Muscle of back (tissue), 13 donors: ENCODE measurements at places on chromosomes 16 and 17. TPM values are rescaled to one million over a fixed set of nuclear protein-coding genes. Genes with fewer than 3 reads are reported as not detected.

The PDXDC1 gene
- 29.5 TPM for polyA plus RNA-seq

The PIMREG gene
- polyA plus RNA-seq = 10.3 TPM

The ADAD2 gene
- polyA plus RNA-seq = 0.59 TPM

The PRKCB gene
- polyA plus RNA-seq = 1.6 TPM

The METTL9 gene
- polyA plus RNA-seq = 102 TPM

The CD7 gene
- polyA plus RNA-seq = 0.66 TPM

The ARL17A gene
- polyA plus RNA-seq = 21.2 TPM

The ABCA6 gene
- 8.3 TPM for polyA plus RNA-seq

The DRC3 gene
- polyA plus RNA-seq = 3.0 TPM

The SSTR5 gene
- polyA plus RNA-seq = not detected

The NOXO1 gene
- 0.89 TPM for polyA plus RNA-seq

The CACNG5 gene
- not detected for polyA plus RNA-seq

The CASKIN1 gene
- 1.4 TPM for polyA plus RNA-seq

DNA sequence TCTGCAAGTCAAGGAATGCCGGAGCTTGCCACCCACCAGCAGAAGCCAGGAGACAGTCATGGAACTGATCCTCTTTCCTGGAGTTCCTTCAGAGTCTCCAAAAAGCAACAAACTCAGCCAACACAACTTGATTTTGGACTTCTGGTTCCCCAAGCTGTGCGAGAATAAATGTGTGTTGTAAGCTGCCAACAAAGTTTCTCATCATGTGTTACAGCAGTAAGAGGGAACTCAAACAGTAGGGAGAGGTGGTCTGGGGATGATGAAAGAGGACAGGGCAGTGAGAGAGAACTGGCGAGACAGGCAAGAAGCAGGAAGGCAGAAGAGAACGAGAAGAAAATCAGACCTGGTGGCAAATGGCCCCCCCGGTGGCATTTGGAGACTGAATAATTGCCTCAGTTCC lies 204.9 kb downstream of the MAF start:
- no peak for DNase-seq

GRCh38 chr16:69465083-69465721 lies 40.8 kb downstream of the CYB5B start:
- no peak for DNase-seq

GRCh38 chr17:75191584-75191983 lies 8.8 kb upstream of the SUMO2 start:
- DNase-seq = no peak

- no peak for DNase-seq
Measured at GRCh38 chr16:19639986-19640421, 78.0 kb downstream of the KNOP1 start.

DNA sequence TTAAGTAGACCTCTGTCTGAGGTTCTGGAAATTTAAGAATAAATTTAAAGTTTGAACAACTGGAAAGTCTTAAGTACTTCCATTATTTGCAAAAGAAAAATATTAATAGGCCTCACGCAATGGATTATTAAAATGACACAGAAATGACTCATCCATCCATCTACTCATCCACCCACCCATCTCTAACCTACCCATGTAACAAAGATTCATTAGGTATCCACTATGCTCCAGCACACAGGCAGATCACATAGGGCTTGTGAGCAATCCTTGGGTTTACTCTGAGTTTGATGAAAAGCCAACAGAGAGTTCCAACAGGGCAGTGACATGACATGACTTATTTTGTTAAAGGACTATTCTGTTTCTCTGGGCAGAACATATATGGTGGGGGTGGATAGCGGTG lies 93.3 kb downstream of the HELZ start:
- DNase-seq = no peak

DNA sequence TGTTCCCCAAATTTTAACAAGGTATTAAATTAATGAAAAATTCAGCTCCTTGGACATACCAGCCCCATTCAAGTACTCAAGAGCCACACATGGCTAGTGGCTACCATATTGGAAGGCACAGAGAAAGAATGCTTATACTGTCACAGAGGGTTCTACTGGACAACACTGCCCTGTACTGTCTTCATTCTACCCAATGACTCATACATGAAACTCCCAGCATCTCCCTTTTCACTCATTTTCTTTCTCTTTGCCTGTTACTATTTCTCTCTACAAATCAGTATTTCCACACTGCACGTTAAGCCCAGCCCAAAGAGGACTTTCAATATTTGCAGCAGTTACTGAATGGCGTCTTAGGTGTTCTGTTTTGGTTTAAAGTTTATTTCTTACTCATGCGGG lies 72.1 kb upstream of the RCVRN start:
- DNase-seq = no peak

DNA sequence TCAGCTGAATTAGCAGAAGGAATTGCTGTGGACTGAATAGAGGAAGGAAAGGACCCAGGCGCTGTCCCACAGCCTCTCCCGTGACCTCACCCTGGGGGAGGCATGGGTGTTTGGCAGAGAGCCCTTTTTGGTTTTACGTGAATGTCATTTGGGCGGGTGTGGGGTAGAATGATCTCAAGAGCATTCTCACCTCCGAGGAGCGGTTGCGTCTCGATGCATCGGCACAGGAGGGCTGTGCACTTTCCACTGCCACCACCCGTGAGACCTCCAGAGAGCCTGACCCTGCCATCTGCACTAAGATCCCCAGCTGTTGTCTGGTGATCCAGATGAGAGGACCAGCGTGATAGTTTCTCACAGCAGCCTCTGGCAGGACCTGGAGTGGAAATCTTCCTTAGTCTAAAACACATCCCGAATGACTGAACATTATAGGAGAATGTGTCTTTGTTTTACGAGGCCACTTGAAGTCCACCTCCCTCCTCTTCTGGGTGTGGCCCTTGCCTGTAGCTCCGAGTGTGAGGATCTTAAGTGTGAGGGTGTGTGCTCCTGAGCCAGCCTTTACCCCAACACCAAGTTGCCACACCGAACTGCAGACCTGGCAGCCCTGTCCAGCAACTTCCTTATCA lies 29.3 kb downstream of the FOXK2 start:
- DNase-seq = no peak

- no peak for DNase-seq
Measured at GRCh38 chr17:11780621-11781020, 182.4 kb downstream of the DNAH9 start.

DNA sequence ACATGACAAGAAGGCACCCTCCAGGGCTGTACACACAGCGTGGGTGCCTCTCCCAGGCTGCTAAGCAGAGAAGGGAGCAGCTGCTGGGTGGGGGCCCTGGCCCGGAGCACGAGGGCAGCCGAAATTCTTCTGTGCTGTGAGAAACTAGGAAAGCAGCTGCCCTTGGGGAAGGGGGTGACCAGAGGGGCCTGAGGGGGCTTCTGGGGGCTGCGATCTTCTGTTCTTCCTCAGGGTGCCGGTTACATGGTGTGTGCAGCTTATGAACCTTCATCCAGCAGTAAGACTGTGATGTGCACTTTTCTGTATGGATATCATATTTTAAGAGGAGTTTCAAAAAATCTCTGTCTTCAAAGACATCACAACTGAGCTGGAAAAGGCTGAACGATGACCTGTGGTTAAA lies 43.2 kb upstream of the METRNL start:
- no peak for DNase-seq

DNA sequence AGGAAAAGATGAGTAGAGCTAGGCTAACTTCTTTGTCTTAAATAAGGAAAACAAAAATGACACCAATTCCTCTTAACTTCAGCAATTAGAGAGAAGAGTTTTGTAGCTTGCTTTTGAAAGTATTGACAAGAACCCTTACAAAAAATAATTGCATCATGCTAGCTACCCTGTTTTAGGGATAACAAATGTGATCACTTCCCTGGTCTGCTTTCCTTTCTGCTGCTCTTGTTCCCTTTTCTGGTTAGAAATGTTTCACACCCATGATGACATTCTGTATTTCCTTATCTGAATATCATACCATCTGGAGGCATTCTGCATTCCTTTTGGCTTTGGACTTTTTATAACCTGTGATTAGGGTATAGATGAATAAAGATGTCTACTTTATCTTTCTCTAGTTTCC lies 9.9 kb upstream of the SMIM36 start:
- DNase-seq = no peak

DNA sequence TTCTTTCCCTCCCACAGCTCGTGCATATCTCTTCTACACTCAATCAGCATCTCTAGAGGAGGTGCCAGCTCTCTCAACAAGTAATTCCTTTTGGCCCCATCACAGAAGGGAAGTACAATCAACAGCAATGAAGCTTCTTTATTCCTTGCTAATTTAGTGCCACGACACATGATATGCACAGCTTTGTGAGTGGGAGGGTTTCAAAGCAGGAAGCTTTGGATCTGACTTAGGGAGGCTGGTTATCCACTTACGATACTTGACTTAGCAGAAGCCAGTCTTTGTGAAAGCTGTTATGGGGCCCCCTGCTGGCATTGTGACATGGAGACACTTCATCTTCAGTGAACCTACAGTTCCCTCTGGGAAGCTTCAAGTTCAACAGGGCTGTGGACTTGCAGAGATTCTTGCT lies 81.0 kb downstream of the TMEM100 start:
- peak; percentile 52 for DNase-seq

- no peak for DNase-seq
Measured at GRCh38 chr17:41444186-41444585, 3.4 kb upstream of the KRT38 start.

GRCh38 chr16:11140867-11141266 lies 115.1 kb downstream of the SOCS1 start:
- no peak for DNase-seq

DNA sequence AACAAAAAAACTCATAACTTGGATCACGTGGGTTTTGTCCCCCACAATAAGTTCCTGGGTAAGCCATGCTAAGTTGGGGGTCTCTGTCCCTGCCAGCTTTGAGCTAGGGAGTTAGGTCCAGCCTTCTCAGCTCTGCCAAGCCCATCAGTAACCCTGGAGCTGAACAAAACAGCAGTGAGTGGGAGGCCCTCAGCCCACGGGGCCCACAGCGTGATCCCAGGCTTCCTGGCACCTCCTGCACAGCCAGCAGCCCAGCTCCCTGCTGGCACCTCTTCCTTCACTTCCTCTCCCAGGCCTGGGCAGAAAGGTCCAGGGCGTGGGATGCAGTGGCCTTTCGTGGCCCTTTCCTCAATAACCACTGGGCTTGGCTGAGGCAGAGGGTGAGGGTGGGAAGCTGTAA lies 35.5 kb upstream of the CDC42EP4 start:
- peak; percentile 45 for DNase-seq

DNA sequence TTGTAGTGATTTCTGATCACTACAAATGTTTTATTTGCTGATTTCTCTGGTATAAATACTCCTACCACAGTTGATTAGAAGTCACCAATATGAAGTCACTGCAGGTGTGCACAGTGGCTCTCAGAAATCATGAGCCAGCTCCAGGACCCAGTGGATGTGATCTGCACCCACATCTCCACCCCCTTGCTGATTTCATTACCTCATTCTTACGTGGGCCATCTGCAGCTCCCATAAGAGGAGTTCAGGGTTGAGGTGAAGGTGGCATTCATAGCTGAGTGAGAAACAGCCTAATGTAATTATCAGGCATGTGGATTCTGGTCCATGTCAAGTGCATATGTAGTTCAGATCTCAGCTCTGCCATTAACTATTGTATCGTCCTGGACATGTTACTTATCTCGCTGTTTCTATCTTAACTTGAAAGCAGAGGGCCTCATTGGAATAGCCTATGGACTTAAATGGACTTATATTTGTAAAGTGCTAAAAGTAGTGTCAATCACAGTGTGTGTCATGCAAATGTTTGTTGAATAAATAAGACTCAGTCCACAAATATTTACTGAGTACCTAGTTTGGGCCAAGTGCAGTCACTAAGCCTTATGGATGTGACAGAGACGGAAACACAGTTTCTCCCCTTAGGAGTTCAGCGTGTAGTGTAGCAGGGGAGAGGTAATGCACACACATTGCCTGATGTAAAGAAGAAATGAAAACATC lies 40.7 kb upstream of the ZKSCAN2 start:
- DNase-seq = no peak

DNA sequence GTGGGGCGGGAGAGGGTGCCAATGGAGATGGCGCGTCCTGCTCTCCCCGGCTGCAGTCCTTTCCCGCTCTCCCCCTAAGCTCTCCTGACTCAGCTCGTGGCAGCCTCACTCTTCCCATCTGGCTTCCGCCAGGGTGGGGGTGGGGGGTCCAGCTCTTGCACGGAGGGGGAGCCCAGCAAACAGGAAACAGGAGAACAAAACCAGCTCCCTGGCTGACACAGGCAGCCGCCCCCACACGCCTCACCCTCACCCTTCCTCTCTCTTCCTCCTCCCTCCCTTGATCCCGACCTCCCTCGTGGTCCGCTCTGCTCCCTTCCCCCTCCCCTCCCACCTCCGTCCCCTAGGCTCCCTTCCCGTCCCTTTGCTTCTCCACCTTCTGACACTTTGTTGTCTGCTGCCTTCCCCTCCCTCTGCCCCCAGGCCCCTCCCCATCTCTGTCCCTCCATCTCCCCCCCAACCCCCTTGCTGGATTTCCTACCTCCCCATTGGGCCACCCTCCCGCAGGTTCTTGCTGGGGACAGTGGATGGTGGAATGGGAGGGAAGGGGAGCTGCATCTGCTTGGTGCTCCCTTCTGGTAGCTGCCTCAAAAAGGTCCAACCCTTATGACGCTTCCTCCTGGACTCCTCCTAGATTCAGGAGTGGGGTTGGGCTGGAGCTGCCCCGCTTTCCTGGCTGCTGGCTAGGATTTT lies 23.7 kb downstream of the ARHGAP23 start:
- DNase-seq = peak; percentile 73

- no peak for DNase-seq
Measured at GRCh38 chr17:30505868-30506417, 28.7 kb downstream of the GOSR1 start.

- peak; percentile 7 for DNase-seq
Measured at GRCh38 chr16:3691761-3692160, 25.6 kb downstream of the TRAP1 start.

- no peak for DNase-seq
Measured at GRCh38 chr16:52501746-52502145, 45.2 kb downstream of the TOX3 start.

- DNase-seq = peak; percentile 83
Measured at GRCh38 chr17:7437950-7438614, 1.2 kb upstream of the FGF11 start.

GRCh38 chr17:45688820-45689219 lies 95.3 kb upstream of the CRHR1 start:
- no peak for DNase-seq

DNA sequence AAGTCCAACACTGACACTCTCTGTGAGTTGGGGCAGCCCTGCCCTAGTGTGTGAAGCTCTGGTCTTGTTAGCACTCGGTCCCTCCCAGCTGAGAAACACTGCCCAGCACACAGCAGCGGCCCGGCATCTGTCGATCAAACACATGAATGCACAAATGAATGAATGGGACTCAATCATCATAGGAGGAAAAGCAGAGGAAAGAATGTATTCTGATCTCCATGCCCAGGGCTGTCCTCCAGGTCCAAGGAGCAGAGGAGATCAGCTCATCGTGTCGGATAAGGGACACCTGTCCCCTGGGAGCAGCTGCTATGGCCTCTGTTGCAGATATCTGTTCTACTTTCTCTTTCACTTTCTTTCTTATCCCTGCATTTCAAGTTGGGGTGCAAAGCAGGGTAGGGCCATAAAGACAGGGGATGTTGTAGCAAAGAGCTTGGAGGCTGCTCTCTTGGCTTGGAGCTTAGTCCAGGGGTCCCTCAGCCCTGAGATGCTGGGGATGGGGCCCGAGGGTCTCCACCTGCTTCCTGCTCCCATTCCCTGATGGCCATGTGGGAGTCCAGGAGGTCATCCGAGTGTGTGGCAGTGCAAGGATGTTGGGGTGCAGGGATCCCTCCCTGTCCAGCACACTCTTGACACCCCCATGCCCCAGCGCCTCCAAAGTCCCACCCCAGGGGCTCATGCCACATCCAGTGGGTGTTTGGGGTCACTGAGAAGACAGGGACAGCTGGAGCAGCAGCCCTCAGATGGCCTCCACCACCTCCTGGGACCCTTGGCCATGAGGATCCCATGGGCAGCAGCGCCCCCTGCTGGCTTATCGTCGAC lies 88.2 kb downstream of the IRF8 start:
- DNase-seq = no peak
